Activated CD4-positive, alpha-beta T cell treated with anti-CD3 and anti-CD28 coated beads, Interleukin-2, amount 10 ng/mL, durations not matched to agents 7 days and 5 days (primary cell): ENCODE measurements at places on chromosomes 11 and 22. TPM values are rescaled to one million over a fixed set of nuclear protein-coding genes. Genes with fewer than 3 reads are reported as not detected.

PEX16 gene
- total RNA-seq, result 47.1 TPM

DNA sequence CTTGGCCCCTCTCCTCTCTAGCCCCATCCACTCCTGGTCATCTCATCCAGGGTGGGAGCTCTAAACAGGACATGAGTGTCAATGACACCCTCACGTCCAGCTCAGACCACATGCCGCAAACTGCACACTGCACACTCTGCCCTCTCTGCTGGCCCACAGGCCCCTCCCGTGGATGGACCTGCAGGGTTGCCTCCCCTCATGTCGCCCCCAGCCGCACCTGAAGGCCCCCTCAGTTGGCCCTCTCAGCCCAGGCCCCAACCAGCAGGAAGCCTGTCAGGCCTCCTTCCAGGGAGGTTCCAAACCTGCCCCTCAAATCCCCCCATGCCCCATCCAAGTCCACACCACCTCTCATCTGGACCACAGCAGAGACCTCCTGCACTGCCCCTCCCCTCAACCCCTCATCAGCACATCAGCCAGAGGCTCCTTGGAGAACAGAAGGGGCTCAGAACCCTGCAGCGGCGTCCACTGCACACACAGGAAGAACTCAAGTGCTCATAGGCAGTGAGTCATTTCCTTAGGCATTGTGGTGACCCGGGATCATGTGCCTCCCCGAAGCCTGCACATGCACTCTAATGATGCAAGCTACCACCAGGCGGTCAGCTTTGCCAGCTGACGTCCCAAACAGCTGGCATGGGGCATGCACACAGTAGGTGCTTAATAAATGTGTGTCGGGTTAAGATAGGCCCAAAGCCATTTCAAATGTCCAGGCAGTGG lies 12.9 kb upstream of the CDKN1C start:
- peak; percentile 65 for DNase-seq
- H3K27me3 ChIP-seq, result no peaks in the 10 kb centered on the region
- peaks cover 48% of the 10 kb centered on the region for H3K4me1 ChIP-seq

DNA sequence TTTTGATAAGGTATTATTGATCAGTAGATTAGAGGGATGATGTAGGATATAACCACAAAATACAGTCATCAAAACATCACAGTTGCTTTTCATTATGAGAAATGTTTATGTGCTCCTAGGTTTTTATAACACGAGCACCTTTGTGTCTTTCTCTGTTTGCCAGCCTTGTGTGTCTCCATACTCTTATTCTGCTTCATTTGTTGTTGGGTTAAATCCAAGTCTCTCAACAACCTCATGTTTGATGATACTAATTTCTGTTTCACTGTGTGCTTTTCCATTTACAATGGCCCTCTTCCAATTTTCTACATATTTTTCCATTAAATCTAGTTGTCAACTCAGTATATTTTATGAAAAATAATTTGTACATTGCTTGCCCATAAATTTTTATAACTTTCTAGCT lies 107.7 kb upstream of the POU2AF2 start:
- no peak overlapping the region for H3K4me3 ChIP-seq
- H3K27ac ChIP-seq, result no peak overlapping the region
- no peak for DNase-seq
- H3K36me3 ChIP-seq, result no peaks in the 10 kb centered on the region
- H3K4me1 ChIP-seq, result no peaks in the 10 kb centered on the region

DNA sequence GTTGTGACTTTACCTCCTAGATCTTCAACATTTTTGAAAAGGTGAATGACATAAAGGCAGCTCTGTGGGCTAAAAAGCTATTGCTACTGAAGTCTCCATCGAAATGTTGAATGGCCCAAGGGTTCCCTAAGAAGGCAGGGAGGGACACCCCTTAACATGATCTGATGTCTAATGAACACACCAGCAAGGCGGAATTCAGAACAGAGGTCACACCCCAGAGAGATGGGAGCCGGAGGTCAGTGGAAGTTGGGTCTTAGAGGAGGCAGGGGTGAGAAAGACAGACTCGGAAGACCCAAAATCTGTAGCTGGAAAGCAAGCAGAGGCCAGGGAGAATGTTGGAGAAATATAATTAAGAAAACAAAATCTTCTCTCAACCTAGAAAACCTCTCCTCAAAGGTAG lies 79.0 kb downstream of the TRIM29 start:
- H3K27ac ChIP-seq, result no peak overlapping the region
- no peaks in the 10 kb centered on the region for H3K4me1 ChIP-seq
- H3K27me3 ChIP-seq, result peaks cover 2% of the 10 kb centered on the region
- no peak overlapping the region for H3K4me3 ChIP-seq
- H3K36me3 ChIP-seq, result no peaks in the 10 kb centered on the region

- H3K36me3 ChIP-seq, result no peaks in the 10 kb centered on the region
- DNase-seq, result no peak
- no peaks in the 10 kb centered on the region for H3K27me3 ChIP-seq
- H3K27ac ChIP-seq, result no peak overlapping the region
Observed at GRCh38 chr11:114953039-114953438, 274.7 kb downstream of the NXPE2 start.

GRCh38 chr22:32760815-32761214 lies 40.7 kb upstream of the TIMP3 start:
- no peaks in the 10 kb centered on the region for H3K4me1 ChIP-seq
- no peaks in the 10 kb centered on the region for H3K36me3 ChIP-seq
- no peak for DNase-seq
- H3K4me3 ChIP-seq, result no peak overlapping the region
- no peak overlapping the region for H3K27ac ChIP-seq
- H3K27me3 ChIP-seq, result peaks cover 9% of the 10 kb centered on the region

CLMP gene
- total RNA-seq, result 0.15 TPM
